WTC11 (cell line): ENCODE measurements at places on chromosomes 6 and 20. TPM values are rescaled to one million over a fixed set of nuclear protein-coding genes. Genes with fewer than 3 reads are reported as not detected.

GRCh38 chr20:19626896-19627295, 131.2 kb upstream of the RIN2 start:
- no peak overlapping the region for H3K27ac ChIP-seq
- DNase-seq: no peak
- peaks cover 22% of the 10 kb centered on the region for H3K36me3 ChIP-seq
- H3K4me1 ChIP-seq: peaks cover 8% of the 10 kb centered on the region
- H3K27me3 ChIP-seq: no peaks in the 10 kb centered on the region

DNA sequence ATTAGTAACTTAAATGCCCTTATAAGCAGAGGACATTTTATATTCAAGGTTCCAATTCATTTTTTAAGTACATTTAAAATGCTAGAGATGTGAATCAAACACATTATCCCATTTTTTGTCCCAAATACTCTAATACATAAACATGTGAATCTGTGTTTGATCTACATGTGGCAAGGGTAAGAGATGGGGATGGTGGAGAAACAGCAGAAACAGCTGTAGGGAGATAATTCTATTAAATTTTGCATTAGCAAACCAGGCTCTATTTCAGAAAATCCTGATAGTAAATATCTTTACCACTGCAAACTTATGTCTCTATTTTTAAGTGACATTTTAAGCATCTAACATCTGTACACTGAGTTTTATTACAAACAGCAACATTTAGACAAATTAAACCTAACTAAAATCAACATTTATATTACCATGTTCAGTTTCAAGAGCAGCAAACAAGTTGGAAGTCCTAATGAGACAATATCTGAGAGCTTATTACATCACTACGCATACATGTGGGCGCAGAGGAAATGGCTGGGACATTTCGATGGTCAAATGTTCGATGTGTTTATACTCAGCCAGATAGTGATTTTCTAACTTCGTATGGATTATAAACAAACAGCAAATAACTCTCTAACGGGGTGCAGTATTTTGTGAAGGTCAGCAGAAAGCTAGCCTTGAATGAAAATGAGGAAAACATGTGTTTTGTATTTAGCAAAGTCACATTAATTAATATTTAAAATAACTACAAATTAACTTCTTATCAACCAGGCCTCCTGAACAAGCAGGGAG, 165.1 kb downstream of the GJA1 start:
- no peak overlapping the region for H3K4me3 ChIP-seq
- no peak for DNase-seq
- no peaks in the 10 kb centered on the region for H3K27me3 ChIP-seq
- no peak overlapping the region for H3K27ac ChIP-seq
- no peaks in the 10 kb centered on the region for H3K4me1 ChIP-seq

DNA sequence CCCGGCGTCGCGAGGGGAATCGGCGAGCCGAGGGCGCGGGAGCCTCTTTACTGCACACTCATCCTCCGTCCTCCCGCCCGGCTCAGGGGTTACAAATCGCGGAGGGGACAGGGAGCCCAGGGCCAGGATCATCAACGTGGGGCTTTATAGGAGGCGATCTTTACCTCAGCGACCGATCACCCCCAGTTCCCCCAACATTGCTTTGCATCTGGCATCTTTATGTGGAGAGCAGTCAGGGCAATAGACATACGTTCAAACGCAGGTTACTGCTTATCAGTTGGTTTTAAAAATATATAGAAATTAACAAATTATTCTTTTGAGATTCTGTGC, 634 bp downstream of the HSF2 start:
- H3K4me1 ChIP-seq: peaks cover 10% of the 10 kb centered on the region
- DNase-seq: no peak
- H3K36me3 ChIP-seq: no peaks in the 10 kb centered on the region
- peak overlapping the region; percentile 91 for H3K4me3 ChIP-seq

DNA sequence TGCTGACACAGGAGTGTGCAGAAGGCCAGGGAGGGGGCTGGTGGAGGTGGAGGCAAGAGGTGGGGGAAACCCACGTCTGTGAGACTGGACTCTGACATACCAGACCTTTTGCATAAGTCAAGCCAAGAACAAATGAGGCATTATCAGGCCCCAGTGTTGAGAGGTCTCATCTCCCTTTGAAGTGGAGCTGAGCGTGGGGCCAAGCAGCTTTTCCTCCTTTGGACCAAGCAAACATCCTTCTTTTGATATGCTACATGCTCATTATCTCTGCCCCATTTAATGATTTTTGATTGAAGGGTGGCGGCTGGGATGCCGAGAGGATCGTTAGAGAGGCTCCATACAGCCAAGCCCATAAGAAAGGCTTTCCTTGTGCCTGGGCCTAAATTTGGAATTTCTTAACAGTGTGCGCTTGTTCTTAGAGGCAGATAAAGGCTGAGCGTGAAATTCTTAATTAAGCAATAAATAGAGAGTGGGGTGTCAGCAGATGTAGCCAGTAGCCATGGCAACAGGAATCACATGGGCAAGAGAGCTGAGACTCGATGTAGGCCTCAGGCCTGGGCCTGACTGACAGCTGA, 244.5 kb downstream of the PKHD1 start:
- no peak overlapping the region for H3K27ac ChIP-seq
- H3K36me3 ChIP-seq: no peaks in the 10 kb centered on the region
- H3K27me3 ChIP-seq: no peaks in the 10 kb centered on the region
- DNase-seq: no peak
- no peak overlapping the region for H3K4me3 ChIP-seq

DNA sequence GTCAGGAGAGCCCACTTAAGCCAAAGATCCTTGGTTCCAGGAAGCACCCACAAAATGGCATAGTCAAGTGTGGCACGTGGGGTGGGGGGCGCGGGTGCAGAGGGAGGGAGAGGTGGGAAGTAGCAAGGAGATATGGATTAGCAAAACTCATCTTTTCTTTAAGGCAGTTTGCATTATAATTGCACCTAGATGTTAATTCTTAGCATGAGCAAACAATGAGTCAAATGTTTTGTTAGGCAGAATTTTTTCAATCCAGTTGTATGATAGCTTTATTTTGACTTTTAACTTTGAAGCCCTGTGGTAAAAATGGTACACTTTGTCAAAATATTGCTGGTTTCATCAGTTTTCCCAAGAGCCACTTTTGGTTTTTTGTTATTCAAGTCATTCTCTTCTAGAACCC, 15.0 kb downstream of the SCAND1 start:
- H3K36me3 ChIP-seq: peaks cover 41% of the 10 kb centered on the region
- no peak for DNase-seq
- H3K27me3 ChIP-seq: no peaks in the 10 kb centered on the region
- peaks cover 19% of the 10 kb centered on the region for H3K4me1 ChIP-seq
- no peak overlapping the region for H3K4me3 ChIP-seq

The PMEPA1 gene
- 29.8 to 40.6 TPM (median 31.0 TPM) in 3 replicates for total RNA-seq

The DAAM2 gene
- 2.0 to 3.1 TPM (median 3.0 TPM) in 3 replicates for total RNA-seq

The TMEM151B gene
- total RNA-seq: 5.5 to 5.6 TPM (median 5.5 TPM) in 3 replicates
